ENCODE measurements at places on chromosomes 12 and 14. TPM values are rescaled to one million over a fixed set of nuclear protein-coding genes. Genes with fewer than 3 reads are reported as not detected.
A peak's percentile ranks its signal among the peaks of the same experiment; 100 is the strongest.

GRCh38 chr14:34722723-34723545 is 8.5 kb upstream of the CFL2 start:
- H3K4me1 ChIP-seq, result peaks cover 5% of the 10 kb centered on the region
- DNase-seq, result peak; percentile 46
- no peak overlapping the region for H3K27ac ChIP-seq
- H3K4me3 ChIP-seq, result no peak overlapping the region
- no peaks in the 10 kb centered on the region for H3K36me3 ChIP-seq

The ALKBH1 gene
- 5.1 TPM for total RNA-seq

- H3K27ac ChIP-seq, result peak overlapping the region; percentile 67
- no peaks in the 10 kb centered on the region for H3K36me3 ChIP-seq
- no peak for DNase-seq
- H3K27me3 ChIP-seq, result no peaks in the 10 kb centered on the region
- H3K4me3 ChIP-seq, result no peak overlapping the region
- peaks cover 5% of the 10 kb centered on the region for H3K4me1 ChIP-seq
Observed at GRCh38 chr14:68527329-68527851, 265.5 kb downstream of the ZFP36L1 start.

DNA sequence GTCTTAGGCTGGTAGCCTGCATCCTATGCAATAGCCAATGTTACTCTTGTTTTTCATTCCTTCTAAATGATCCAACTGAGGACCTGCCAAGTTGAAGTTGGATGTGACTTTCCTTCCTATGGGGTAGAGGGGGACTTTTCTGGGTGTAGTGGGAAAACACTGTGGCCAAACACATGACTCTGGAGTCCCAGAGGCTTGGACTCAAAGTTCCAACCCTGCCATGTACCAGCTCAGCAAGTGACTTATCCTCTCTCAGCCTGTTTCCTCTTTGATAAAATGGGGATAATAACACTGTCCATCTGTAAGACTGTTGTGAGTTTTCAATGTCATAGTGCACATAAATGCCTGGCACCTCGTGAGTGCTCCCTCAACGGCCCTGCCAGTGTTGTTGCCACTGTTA is 97.0 kb downstream of the ZFP36L1 start:
- H3K27me3 ChIP-seq, result no peaks in the 10 kb centered on the region
- DNase-seq, result no peak
- H3K36me3 ChIP-seq, result no peaks in the 10 kb centered on the region
- H3K27ac ChIP-seq, result no peak overlapping the region
- no peaks in the 10 kb centered on the region for H3K4me1 ChIP-seq

- H3K36me3 ChIP-seq, result no peaks in the 10 kb centered on the region
- H3K27ac ChIP-seq, result no peak overlapping the region
- no peaks in the 10 kb centered on the region for H3K4me1 ChIP-seq
- H3K27me3 ChIP-seq, result no peaks in the 10 kb centered on the region
Observed at GRCh38 chr12:113831476-113831875, 134.6 kb downstream of the RBM19 start.

- no peaks in the 10 kb centered on the region for H3K27me3 ChIP-seq
- no peak for DNase-seq
- no peak overlapping the region for H3K27ac ChIP-seq
Observed at GRCh38 chr14:100834794-100835547, 9.1 kb downstream of the MEG3 start.
